Neural crest cell (in vitro differentiated cells): ENCODE measurements at places on chromosomes 4 and X.

DNA sequence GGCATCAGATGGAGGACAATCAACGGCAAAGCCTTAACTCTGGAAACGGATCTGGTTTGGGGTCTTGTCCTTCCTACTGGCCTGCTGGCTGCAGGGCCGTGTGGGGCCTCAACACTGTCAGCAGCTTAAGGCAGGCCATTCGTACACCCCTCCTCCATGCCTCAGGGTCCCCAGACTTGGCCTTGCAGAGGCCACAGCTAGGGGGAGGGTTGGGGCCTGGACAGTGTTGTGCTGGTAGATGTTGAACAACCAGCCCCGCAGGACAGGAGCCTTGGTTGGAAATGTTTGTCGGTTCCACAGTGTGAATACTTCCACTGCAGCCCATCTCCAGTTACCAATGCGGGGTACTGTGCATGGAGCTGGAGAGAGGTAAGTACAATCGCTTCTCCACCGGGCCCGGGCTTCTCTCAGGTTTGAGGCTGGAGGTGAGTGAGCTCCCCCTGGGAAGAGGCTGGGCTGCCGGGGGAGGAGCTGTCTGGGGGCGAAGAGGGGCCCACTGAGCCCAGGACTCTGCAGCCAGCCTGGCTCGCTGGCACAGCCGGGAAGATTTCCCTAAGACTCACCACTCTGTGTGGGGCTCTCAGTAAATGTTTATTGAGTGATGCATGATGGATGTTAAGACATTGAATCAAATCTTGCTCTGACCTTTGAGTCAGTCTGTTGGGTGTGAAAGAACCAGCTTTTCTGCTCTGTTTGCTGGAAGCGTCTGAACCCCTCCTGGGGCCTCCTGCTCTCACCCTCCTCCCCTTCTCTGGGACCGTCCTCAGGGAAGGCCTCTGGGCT lies 19.7 kb upstream of the GPR78 start:
- no peak for DNase-seq

DNA sequence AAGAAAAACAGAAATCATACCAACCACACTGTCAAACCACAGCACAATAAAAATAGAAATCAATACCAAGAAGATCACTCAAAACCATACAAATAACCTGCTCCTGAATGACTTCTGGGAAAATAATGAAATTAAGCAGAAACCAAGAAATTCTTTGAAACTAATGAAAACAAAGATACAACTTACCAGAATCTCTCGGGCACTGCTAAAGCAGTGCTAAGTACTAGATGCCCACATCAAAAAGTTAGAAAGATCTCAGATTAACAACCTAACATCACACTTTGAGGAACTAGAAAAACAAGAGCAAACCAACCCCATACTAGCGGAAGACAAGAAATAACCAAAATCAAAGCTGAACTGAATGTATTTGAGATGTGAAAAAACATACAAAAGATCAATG lies 33.2 kb downstream of the AWAT2 start:
- no peak for DNase-seq

GRCh38 chr4:143616771-143617170 lies 83.7 kb downstream of the FREM3 start:
- no peak for DNase-seq

GRCh38 chr4:3821580-3822229 lies 55.5 kb downstream of the ADRA2C start:
- no peak for DNase-seq

- no peak for DNase-seq
Measured at GRCh38 chr4:55367084-55367722, 21.2 kb downstream of the SRD5A3 start.

GRCh38 chr4:83043801-83044407 lies 8.9 kb downstream of the COPS4 start:
- no peak for DNase-seq

- DNase-seq = no peak
Measured at GRCh38 chr4:19177616-19178015, 1074.1 kb upstream of the SLIT2 start.

GRCh38 chr4:140095694-140096482 lies 58.1 kb downstream of the MAML3 start:
- no peak for DNase-seq

- no peak for DNase-seq
Measured at GRCh38 chr4:182017038-182017437, 226.2 kb upstream of the TENM3 start.

DNA sequence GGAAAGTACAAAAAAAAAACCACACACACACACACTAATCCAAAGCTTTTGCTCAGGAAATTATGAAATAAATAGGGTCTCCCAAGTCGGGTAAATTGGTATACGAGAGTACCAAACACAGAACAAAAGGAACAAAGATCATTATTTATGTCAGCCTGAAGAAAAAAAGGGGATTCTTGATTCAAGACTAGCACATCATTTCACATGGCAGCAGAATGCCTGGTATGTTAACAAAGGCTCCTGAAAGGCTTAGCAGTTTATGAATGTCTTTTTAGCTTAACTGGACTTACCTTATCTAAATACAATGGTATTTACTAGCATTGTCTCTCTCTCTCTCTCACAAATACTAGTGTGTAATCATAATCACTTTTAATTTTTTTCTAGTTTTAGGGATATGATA lies 11.3 kb downstream of the RAP2C start:
- no peak for DNase-seq

DNA sequence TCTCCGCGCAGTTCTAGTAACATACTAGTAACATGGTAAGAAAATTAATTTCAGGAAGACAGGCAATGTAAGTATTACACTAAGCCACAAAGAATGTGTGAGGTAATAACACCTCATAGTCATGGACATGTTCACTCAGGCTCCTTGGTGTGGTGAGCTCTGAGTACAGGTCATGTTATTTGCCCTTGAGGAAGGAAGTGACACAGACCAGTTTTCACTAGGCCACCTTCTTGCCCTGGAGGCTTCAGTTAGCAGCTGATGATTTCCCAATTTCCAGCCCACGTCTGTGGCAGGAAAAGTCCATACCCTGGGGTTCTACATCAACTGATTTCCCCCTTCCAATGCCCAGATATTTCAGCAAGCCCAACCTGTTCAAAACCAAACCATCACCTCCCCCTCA lies 6.7 kb downstream of the APOO start:
- no peak for DNase-seq

DNA sequence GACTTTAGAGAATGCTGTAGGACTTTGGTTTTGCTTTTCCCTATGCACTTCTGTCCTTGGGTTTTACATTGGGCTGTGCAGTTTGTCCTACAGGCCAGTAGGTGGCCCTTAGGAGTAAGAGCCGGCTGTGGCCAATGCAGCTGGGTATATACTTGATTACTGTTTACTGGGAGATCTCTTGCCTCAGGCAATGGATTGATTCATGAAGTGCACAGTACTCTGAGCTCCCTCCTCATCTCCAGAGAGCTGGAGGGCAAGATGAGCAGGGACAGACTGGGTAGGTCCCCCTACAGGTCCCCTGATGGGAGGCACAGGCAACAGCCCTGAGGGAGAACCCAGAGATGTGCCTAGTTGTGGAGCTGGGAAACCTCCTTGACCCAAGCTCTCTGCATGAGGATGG lies 103.8 kb upstream of the QRFPR start:
- DNase-seq = no peak
